Esophagus muscularis mucosa (tissue), 4 donors: ENCODE measurements at places on chromosomes 5 and 9. TPM values are rescaled to one million over a fixed set of nuclear protein-coding genes. Genes with fewer than 3 reads are reported as not detected.

DNA sequence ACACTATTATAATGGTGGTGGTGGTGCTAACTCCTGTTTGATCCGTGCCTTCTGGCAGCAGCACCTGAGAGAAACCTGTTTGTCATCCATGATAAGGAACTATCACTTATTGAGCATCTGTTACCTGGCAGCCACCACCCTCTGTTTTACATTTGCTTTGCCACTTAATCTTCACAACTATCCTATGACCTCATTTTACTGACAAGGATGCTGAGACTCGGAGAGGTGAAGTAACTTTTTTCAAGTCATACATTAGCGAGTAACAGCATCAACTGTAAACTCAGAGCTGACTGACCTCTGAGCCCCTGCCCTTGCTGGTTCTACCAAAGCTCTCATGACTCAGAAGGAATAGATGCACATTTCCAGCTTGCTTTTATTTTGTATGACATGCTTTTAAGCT is 81.1 kb downstream of the EGFLAM start:
- DNase-seq, result no peak

DNA sequence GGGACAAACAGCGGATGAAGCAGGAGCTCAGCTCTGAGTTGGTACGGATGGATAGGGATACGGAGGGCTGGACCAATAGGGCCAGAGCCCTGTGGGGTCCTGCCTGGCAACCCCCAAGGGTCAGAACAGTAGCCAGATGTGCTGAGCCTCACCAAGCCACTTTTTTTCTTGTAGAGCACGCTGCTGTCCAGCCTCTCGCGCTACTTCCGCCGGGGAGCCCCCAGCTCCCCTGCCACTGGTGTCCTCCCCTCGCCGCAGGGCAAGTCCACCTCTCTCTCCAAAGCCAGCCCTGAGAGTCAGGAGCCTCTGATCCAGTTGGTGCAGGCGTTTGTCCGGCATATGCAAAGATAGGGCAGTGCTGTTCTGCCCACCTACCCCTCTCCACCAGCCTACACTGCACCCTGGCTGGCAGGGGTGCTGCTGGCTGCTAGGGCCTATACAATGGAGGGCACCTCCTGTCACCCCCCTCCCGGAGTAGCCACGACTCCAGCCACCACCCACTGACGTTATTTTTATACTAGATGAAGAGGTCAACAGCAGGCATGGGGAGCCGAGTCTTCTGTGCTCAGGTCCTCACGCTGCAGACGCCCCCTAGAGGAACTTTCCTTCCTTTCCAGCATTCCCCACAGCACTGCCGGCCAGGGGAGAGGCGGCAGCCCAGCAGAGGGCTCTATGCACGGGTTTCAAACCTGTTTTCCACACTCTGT is 21.6 kb downstream of the SH3GLB2 start:
- DNase-seq, result no peak

DNA sequence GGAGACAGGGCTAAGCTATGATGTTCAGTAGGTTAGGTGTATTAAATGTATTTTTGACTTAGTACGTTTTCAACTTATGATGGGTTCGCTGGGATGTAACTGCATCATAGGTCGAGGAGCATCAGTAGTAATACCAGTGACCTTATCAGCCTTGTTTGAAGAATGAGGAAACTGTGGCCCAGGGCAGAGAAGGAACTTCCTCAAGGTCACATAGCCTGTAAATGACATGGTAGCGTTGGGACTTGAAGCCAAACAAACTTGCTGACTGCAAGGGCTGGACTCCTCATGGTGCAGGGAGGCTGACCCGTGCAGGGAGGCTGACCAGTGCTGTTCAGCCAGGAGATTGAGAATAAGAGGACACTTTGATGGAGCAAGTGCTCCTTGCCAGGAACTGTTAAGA is 21.3 kb upstream of the PTPN3 start:
- no peak for DNase-seq

GRCh38 chr9:112380825-112381221 is 915 bp downstream of the HSDL2 start:
- DNase-seq, result no peak

C5orf63 gene
- total RNA-seq, result 2.3 TPM

INSYN2B gene
- total RNA-seq, result not detected
